SHP77 treated with DMSO at 0.1 percent for 48 hours (cell line): ENCODE measurements at places on chromosomes 4 and X.

- no peak for DNase-seq
Observed at GRCh38 chr4:139619644-139620043, 46.0 kb upstream of the MGST2 start.

DNA sequence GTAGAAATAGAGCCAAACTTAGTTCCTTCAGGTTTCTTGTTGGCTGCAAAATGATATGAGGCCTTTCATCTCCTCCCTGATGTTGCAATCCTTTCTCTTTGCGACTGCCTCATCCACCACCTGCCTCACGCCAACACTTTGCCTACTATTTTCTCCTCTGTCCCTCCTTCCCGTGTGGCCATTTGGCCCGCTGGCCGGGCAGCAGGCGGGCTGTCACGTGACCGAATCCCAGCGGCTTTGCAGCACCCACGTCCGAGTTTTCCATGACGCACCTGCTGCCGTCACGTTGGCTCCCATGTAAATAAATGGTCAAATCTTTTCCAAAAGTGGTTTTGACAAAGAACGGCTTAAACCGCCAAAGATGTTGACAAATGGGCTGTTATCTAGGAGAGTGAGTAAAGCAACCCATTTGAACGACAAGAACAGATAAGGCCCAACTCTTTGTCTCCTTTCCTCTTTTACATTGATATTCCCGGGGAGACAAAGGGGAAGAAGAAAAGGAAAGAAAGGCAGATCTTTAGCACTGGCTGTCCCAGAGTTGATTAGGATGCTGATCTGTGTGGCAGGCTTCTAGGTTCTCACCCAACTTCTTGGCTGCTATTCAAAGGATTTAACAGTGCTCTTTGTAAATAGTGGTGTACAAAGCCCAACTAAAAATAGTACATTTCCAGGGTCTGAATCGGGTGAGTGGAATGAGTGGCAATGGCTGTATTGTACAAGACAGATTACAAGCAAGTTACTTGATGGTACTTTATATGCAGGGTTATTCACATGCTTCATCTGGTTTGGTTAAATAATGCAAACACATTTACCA lies 174.2 kb upstream of the JADE1 start:
- DNase-seq, result peak; percentile 83

DNA sequence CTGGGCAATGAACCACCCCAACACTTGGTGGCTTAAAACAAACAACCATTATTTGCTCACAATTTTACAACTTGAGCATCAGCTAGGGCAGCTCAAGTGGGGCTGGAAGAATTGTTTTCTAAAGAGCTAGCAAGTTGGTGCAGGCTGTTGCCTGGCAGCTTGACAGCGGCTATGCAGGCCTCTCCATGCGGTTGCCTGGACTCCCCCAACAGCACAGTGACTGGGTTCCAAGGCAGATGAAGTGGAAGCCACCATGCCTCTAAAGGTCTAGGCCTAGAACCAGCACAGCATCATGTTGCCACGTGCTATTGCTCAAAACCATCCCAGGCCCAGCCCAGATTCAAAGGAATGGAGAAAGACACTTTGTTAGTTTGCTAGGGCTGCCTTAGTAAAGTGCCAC lies 114.8 kb downstream of the BCOR start:
- DNase-seq, result no peak

DNA sequence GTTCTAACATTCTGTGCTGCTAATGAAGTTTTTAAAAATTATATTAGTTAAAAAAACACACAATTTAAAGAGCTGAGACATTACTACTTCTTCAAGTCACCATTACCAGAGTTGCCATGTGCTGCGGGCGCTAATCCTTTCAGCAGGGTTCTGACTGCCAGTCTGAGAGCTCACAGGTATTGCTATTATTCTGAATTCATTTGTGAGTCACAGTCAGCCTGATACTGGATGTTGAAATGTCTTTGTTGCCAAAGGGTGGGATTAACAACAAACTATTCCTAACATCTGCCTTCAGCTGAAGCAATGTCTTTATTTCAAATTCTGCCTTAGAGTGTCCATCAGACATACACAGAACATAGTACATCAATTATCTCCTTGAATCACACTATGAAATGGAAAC lies 197.1 kb upstream of the FGF13 start:
- DNase-seq, result no peak

GRCh38 chrX:49858341-49858740 lies 20.9 kb upstream of the USP27X start:
- DNase-seq, result no peak
